ENCODE measurements at places on chromosomes 1 and 21. TPM values are rescaled to one million over a fixed set of nuclear protein-coding genes. Genes with fewer than 3 reads are reported as not detected.

TSPAN1 gene
- not detected for total RNA-seq

ADAMTS5 gene
- under 0.01 TPM for total RNA-seq

CHRNB2 gene
- not detected for total RNA-seq

MYCL gene
- total RNA-seq: 0.27 TPM

HPCA gene
- total RNA-seq: not detected

CHIT1 gene
- under 0.01 TPM for total RNA-seq

DNA sequence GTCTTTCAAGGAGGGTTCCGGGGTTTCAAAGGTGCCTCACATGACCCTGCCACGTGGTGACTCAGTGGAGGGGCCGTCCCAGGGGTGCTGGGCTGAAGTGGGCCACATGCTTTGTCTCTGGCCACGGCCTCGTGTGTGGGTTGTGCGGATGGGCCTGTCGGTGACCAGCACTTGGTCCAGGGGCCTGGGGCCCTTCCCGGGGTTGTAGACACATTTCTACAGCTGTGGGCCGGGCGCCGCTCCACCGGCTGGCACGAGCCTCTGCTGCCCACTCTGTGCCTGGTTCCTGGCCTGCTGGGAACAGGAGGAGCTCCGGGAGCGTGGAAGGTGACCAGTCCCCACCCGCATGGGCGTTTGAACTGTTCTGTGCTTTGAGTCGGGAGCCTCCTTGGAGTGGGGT is 75.4 kb upstream of the TTC34 start:
- DNase-seq: no peak

DNA sequence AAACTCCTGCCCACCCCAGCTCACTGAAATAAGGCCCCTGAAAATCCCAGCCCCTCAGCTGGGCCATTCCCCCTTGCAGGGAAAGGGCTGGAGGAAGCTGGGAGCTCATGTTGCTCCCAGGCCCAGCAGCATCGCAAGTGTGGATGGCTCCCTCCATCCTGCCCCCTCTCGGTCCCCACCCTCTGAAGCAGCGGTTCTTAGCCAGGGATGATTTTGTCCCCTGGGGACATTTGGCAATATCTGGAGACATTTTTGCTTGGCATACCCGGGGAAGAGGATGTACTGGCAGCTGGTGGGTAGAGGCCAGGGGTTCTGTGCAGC is 56.8 kb downstream of the PSMG1 start:
- no peak for DNase-seq

DNA sequence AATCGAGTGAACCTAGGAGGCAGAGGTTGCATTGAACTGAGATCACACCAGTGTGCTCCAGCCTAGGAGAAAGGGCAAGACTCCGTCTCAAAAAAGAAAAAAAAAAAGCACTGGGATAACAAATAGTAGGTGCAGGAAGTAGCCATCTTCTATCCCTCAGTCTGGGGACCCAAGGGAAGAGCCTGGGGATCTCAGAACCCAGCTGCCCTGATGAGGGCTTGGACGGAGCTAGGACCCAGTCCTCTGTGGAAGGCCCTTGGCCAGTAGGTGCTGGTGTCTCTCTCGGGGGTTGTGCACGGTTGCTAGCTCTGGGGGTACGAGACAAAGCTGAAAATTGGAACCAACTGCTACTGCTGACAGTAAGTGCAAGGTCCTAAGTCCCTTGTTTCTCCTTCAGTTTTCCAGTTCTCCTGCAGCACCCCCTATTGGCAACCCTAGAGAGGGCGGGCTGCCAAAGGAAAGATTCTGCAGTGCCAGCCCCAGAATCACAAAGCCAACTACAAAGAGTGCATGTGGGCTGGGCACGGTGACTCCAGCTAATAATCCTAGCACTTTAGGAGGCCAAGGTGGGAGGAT is 57.6 kb upstream of the KIF1B start:
- DNase-seq: peak; percentile 61

DNA sequence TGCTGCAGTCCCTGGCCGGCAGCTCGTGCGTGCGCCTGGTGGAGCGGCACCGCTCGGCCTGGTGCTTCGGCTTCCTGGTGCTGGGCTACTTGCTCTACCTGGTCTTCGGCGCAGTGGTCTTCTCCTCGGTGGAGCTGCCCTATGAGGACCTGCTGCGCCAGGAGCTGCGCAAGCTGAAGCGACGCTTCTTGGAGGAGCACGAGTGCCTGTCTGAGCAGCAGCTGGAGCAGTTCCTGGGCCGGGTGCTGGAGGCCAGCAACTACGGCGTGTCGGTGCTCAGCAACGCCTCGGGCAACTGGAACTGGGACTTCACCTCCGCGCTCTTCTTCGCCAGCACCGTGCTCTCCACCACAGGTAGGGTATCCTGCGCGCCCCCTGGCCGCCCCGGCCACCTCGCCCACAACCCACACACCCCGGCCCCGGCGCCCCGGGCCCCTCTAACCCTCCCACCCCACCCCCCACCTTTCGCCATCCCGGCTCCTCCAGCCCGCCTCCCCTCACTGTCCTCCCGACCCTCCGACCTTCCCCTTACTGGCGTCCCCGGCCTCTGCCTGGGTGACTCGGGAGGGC is 352 bp downstream of the KCNK1 start:
- DNase-seq: no peak

- DNase-seq: no peak
Observed at GRCh38 chr1:150981805-150982712, at the start of gene ANXA9. Gene ANXA9 (plus strand): TSS chr1:150982292. CDS start chr1:150983106, 814 bp downstream.

GRCh38 chr1:43144237-43144636 is 27.9 kb downstream of the EBNA1BP2 start:
- no peak for DNase-seq

DNA sequence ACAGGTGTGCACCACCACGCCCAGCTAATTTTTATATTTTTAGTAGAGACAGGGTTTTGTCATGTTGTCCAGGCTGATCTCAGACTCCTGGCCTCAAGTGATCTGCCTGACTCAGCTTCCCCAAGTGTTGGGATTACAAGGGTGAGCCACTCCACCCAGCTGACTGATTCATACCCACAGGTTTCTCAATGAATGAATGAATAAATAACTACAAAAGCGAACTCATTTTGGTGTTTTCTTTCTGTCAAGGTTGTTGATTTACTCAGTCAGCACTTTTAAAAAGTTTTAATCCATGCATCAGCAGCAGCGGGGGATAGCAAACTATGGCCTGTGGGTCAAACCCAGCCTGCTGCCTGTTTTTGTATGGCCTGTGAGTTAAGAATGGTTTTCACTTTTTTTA is 217.5 kb downstream of the FAF1 start:
- no peak for DNase-seq

DNA sequence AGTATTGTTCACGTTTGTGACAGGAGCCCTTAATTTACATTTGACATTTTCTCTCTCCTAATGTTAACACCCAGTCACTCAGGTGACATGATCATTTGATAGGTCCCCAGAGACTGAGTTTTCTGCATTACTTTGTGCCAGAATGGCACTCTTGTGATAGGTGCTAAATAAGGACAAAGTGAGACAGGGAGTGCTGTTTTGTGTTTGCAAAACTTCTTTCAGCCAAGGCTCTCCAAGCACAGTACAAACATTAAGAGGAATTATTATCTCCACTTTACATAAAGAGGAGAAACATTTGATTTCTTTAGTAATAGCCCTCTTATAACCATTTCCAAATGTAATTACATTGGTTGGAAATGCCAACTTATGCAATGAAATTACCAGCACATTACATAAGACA is 355.2 kb downstream of the NTNG1 start:
- no peak for DNase-seq

DNA sequence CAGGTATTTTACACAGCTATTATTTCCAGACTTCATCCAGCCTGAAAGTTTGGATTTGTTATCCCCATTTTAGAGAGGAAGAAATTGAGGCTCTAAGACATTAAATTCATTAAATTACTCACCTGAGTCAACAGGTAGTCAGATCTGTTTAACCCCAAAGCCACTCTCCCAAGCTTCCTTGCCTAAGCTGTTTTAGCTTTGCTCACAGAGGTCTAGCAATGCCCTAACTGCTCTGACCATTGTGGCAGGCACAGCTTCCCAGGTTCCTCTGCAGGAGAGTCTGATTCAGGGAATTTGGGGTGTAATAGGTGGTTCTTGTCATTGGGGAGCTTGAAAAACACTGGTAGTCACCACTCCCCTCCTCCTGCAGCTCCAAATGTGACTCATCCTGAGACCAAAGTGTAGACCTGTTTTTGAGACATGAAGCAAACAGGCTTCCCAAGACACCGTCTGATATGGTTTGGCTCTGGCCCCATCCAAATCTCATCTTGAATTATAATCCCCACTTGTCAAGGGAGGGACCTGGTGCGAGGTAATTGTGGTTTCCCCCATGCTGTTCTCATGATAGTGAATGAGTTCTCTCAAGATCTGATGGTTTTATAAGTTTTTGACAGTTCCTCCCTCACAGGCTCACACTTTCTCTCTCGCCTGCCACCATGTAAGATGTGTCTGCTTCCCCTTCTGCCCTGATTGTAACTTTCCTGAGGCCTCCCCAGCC is 142.8 kb upstream of the DNAH14 start:
- no peak for DNase-seq

GRCh38 chr1:75502776-75503175 is 108.1 kb downstream of the SLC44A5 start:
- no peak for DNase-seq

GRCh38 chr21:37045556-37045955 is 27.3 kb downstream of the PIGP start:
- DNase-seq: no peak

DNA sequence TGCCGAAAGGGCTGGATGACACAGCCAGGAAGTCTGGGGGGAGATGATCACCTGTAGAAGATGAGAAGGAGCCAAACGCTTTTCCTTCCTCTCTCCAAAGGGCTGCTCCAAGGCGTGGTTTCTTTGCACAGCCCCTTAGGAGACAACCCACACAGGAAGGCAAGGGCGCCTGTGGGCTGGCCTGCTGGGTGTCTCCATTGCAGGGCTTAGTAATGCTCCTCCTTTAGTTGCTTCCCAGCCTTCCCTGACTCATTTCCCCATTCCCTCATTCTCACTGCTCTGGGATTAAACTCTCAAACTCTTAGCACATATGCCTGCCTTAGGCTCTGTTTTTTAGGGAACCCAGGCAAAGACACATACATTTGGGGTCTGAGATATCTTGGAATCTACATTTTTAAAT is 1.7 kb upstream of the CLCA1 start:
- DNase-seq: no peak

DNA sequence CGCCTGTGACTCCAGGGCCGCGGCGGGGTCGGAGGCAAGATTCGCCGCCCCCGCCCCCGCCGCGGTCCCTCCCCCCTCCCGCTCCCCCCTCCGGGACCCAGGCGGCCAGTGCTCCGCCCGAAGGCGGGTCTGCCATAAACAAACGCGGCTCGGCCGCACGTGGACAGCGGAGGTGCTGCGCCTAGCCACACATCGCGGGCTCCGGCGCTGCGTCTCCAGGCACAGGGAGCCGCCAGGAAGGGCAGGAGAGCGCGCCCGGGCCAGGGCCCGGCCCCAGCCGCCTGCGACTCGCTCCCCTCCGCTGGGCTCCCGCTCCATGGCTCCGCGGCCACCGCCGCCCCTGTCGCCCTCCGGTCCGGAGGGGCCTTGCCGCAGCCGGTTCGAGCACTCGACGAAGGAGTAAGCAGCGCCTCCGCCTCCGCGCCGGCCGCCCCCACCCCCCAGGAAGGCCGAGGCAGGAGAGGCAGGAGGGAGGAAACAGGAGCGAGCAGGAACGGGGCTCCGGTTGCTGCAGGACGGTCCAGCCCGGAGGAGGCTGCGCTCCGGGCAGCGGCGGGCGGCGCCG is at the start of gene SIM2:
TSS of gene SIM2 (plus strand) at position 135 of the 565 bp plus-strand sequence. CDS start 632 bp downstream, outside the sequence.
- no peak for DNase-seq

DNA sequence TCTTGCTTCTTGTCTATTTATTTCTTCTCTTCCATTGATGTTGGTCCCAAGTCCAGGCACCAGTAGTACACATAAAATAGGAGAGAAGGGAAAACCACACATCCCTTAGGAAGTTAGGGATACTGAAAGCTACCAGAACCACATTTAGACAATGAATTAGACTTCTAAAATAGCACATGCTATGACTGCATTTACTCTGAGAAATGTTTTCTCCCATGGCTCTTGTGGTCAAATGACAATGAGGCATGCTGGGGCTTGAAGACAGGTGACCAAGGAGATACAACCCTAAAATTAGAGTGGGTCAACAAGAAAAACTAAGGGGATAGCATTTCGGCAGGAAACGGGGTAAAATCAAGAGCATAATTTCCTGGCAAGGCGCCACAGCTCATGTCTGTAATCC is 17.1 kb downstream of the MTOR start:
- DNase-seq: no peak

- no peak for DNase-seq
Observed at GRCh38 chr1:40980068-40980452, 564 bp downstream of the CTPS1 start.

DNA sequence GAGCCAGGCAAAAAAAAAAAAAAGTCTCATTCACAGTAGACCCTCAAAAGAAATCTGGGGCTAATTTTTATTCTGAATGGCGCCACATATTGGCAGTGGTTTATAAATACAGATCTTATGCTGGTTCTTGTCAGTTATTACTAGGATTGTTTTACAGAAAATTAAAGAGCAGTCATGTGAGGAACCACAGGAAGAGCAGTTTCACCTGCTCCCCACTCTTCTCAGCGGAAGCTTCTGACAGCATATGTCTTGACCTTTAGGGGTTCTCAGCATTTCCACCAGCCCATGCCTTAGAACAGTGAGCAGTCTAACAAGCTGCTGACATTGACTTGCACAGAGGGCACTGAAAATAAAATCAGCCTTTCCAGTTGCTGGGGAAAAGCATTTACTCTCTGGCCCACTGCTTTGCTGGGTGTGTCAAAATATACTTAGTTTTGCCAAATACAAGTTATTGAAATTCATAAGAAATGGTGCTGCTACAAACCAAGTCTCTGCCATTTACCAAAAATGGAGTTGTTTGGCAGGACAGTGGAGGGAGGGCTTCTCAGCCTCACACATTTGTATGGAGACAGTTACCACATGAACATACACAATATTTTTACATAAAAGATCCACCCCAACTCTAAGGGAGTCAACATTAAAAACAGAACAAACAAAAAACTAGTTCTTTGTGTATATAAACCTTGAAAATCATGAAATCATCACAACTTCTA is 144.2 kb downstream of the SYT2 start:
- no peak for DNase-seq

- DNase-seq: no peak
Observed at GRCh38 chr1:196407358-196408051, 200.7 kb downstream of the KCNT2 start.

- no peak for DNase-seq
Observed at GRCh38 chr1:18943914-18944572, 12.4 kb downstream of the IFFO2 start.

GRCh38 chr1:47842228-47842919 is 154.8 kb downstream of the TRABD2B start:
- no peak for DNase-seq

DNA sequence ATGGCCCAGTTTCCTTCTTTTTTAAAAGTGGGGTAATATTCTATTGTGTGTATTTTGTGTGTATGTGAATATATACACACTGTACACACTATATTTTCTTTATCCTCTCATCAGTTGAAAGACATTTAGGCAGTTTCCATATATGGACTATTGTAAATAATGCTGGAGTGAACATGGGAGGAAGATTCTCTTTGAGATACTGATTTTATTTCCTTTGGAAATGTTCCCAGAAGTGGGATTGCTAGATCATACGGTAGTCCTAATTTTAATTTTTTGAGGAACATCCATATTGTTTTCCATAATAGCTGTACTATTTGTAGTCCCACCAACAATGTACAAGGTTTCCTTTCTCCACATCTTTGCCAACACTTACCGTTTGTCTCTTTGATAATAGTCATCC is 51.0 kb downstream of the F3 start:
- DNase-seq: no peak

GRCh38 chr1:91080650-91081049 is 58.8 kb upstream of the ZNF644 start:
- no peak for DNase-seq

Data from hematopoietic multipotent progenitor cell (in vitro differentiated cells).